ENCODE measurements at places on chromosomes 3 and 15.

DNA sequence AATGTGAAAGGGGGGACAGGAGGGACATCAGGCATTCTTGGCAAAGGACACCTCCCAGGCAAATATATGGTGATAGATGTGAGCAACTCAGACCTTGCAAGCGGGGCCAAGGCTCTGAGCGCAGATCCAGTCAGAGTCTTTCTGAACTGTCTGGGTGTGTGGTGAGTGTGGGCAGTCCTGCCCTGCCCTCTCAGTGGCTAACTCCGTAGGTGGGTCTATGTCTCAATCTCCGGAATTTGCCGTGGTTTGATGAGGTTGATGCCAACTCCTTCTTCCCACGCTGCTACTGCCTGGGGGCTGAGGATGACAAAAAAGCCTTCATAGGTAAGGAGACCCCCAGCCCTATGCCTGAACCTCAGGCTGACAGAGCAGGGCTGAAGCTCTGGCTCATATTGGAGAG, 7.4 kb downstream of the TTLL3 start:
- DNase-seq: no peak

DNA sequence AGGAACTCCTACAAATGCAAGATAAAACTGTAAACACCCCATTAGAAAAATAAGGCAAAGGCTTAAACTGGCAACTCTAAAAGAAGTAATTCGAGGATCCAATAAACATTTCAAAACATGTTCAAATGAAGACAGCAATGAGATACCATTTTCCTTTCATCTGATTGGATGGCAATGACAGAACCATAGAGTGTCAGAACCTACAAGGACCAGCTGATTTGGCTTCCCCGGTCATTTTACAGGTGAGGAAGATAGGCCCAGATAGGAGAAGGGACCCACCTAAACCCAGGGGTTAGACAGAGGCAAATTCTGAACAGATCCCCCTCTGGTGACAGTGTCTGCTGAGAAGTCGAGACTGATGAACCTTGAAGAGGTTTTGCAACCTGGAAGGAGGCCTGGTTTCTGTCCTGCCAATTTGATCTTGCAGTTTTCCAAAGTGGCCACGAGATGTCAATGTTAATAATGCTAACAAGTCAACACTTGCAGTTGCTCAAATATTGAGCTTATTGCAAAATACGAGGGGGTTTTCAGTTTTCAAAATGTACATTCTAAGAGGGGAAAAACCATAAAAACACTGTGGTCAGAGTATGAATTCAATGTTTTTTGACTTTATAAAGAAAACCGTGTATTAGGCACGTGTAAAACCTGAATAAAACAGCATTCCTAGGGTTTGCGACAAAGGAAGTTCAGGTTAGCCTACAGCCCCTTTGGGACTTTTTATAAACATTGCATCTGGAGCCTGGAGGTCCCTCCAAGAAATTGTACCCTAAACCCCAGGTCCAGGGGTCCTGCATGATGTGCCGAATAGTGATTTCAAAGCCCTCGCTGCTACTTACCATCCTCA, 21.5 kb downstream of the CFAP161 start:
- DNase-seq: no peak

GRCh38 chr3:20141316-20141715, 44.7 kb downstream of the SGO1 start:
- DNase-seq: no peak

DNA sequence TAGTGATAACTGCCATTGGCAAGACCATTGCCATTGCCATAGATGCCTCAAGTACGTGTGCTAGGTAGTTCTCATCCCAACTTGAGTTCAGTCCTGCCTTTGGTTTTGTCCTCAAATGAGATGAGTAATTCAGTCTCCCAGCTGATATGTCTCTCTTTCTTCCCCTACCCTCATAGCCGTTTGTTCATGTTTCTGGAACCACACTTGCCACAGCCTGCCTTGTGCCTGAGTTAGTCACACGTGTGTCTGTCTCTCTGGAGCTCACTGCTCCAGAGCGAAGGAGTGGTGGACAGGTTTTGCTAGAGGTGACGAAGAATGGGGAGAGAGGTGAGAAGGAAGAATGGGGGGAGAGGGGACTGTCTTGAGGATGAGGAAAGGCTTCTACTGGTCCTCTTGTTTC, 88.0 kb upstream of the IGF1R start:
- DNase-seq: peak; percentile 98

DNA sequence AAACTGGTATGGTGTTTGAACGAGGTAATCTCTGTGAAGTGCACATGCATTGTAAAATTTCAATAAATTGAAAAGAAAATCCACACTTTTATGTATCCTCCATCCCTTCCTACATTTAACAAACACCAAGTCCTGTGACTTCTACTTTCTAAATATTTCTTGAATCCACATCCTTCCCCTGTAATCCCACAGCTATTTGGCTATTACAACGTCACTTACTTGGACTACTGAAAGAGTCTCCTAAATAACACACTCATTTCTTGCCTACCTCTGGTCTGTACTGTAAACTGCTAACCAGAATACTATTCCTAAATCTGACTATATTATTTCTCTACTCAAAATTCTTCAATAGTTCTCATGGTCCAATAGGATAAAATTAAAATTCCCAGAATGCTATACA, 176.1 kb downstream of the NEK10 start:
- no peak for DNase-seq

- no peak for DNase-seq
Measured at GRCh38 chr3:126211569-126211968, 31.2 kb upstream of the ALDH1L1 start.

GRCh38 chr3:130621824-130622223, 104.8 kb downstream of the COL6A6 start:
- DNase-seq: no peak

DNA sequence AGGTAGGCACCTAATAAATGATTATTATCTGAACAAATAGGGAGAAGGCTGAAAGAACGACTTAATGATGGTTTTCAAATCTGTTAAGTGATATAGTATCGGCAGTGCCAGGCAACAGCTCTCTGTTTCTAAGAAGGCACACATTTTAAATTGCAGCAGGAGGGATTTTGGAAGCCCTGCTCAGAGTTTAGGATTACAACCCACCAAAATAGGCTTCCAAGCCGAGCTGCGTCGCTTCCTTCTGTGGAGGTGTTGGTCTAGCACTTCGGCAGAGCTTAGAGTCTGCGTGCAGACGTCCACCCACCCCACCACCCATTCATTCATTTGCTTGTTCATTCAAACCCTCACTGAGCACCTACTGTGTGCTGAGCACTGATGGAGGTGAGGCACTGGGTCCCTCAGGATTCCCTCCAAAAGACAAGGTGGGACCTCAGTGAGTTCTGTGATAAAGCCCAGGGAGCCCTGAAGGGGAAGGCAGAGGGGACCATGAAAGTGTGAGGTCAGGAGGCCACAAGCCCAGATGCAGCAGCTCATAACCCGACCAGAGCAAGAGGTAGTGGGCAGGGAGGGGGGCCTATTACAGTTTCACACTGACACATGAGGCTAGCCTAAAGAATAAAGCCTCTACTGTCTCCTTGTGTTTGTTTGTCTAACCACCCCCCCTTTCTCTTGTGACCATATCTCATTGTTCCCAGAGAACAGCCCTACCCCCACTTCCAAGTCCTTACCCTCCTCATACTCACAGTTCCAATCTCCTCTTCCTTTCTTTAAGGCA, 8.9 kb downstream of the ADCY5 start:
- DNase-seq: no peak

- DNase-seq: no peak
Measured at GRCh38 chr15:78061963-78062427, 15.5 kb downstream of the TBC1D2B start.

DNA sequence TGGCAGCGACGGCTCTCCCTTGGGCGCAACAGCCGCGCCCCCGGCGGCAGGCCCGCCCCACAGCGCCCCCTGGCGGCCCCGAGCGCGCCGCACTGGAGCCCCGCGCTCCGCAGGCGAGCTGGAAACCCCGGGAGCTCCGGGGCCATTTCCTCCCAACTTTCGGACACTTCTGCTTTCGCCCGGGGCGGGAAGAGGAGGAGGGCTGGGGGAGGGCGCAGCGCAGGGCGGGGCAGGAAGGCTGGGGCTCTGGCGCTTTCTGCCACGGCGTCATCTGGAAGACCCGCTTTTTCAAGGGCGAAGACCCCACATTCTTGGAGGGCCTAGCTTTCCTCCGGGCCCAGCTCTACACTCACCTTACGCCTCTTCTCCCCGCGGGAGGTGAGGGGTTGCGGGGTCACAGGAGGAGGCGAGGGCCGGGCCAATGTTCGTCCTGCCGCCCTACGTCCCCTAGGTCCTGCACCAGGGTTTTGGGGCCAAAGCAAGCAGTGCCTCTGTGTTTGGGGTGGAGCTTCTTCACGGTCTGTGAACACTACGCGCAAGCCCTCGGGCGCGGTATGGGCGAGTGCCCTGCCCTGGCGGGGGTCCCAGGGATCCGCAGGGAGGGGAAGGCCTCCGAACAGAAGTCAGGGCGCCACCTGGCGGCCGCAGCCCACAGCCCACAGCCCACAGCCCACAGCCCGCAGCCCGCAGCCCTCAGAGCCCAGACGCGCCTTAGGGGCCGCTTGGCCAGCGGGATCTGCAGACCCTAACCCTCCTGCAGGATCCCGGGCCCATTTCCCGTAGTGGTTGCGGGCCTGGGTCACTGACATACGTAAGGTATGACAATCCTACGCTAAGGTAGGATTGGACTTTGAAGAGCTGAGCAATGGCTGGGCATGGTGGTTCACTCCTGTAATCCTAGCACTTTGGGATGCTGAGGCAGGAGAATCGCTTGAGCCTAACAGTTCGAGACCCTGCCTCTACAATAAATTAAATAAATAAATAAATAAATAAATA, 31.1 kb downstream of the FOXL2 start:
- peak; percentile 36 for DNase-seq

DNA sequence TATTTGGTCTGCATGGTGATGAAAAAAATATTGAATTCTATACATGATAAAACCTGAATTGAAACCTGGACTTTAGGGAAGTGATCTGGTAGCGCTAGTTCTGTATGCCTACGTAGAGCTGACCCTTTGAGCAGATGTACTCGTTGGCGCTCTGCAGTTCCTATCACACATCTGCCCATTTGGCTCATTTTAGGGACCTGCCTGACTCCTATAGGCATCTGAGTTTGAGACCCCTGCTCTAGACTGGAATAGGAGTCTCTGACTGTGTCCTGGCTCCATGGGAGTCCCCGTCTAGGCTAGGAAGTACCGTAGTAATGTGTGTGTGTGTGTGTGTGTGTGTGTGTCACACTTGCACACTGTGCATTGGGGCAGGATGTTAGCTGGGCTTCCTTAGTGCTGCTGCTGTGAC, 21.2 kb downstream of the STARD5 start:
- DNase-seq: no peak

GRCh38 chr3:39383045-39383880, at the start of gene SLC25A38:
TSS of gene SLC25A38 (plus strand) at chr3:39383370. CDS start at chr3:39383725, 355 bp downstream.
- no peak for DNase-seq

- no peak for DNase-seq
Measured at GRCh38 chr15:91664224-91664836, 189.2 kb upstream of the SLCO3A1 start.

GRCh38 chr3:34584971-34585370, 786.5 kb downstream of the PDCD6IP start:
- DNase-seq: no peak

- no peak for DNase-seq
Measured at GRCh38 chr3:17638356-17638755, 104.1 kb downstream of the TBC1D5 start.

- no peak for DNase-seq
Measured at GRCh38 chr15:31091481-31091880, 10.0 kb downstream of the TRPM1 start.

GRCh38 chr3:46670891-46671427, 22.5 kb downstream of the ALS2CL start:
- no peak for DNase-seq

DNA sequence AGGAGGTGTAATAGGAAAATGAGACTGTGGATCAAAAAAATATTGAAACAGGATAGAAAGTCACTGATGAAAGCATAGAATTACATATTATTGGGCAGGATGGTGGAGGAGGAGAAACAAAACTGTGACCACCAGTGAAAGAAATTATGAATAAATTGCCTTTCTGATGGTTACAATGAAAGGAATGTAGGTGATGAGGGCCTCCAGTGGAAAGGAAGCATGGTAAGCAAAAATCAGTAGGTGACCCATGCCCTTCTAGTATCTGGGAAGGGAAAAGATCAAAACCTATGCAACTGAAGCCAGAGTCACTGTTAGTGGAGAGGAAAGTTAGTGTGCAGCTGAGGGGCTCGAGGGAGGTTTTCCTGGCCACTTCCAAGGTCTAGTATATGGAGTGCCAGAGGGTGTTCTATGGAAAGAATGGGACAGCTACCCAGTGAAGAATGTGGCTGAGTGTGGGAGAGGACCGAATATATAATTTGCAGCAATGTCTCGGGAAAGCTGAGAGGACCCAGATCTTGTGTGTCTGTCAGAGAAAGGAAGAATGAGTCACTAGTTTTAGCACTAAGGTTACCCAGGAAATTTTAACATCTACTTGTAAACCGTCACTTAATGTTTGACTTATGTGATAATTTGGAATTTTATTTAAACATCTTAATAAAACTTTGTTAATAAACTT, 146.2 kb downstream of the NFKBIZ start:
- no peak for DNase-seq

DNA sequence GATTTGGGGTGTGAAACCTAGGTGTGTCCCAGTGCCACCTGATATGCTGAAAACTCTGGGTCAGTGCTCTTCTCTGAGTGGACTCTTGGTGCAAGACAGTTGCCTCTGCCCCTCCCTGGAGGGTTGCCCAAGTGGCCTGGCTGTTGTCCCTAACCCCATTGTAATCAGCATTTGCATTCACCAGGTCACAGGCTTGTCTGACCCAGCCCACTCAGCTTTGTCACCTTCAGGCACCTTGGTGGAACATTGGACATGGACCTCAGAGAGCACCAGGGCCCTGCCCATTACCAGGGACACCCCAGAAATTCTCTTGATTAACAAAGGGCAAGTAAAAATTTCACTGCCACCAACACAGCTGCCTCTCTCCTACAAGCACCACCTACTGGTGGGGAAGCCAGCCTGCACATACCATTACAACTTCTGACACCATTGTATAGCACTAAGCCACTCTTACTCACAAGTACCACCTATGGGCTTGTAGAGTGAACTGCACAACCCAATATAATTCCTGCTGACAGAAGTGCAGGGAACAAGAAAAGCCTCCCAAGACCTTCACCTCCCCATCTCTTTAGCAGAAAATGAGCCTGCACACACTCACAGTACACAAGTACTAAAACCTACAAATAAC, 324.6 kb downstream of the EPHA6 start:
- peak; percentile 14 for DNase-seq

DNA sequence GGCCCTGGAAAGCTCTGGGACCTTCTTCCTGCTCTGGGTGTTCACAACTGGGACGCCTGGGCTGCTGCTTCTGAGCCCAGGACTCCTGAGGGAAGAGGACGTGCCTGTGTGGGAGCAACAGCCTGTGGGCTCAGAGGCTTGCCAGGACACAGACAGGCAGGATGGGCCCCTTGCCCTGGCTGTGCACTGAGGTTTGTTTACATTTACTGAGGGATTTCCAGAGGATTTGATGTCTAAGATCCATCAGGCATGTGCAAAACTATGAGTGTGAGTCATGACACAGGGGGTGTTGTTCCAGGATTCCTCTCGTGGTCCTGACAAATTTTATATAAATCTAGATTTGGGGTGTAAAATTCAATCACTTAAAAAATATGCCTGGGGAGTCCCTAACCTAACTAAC, 10.6 kb downstream of the CCR9 start:
- DNase-seq: no peak

- DNase-seq: no peak
Measured at GRCh38 chr3:119703820-119704531, 1.2 kb downstream of the CFAP91 start.

All from epithelial cell of prostate (primary cell).